Renal cortical epithelial cell (primary cell): ENCODE measurements at places on chromosomes 4 and X.

DNA sequence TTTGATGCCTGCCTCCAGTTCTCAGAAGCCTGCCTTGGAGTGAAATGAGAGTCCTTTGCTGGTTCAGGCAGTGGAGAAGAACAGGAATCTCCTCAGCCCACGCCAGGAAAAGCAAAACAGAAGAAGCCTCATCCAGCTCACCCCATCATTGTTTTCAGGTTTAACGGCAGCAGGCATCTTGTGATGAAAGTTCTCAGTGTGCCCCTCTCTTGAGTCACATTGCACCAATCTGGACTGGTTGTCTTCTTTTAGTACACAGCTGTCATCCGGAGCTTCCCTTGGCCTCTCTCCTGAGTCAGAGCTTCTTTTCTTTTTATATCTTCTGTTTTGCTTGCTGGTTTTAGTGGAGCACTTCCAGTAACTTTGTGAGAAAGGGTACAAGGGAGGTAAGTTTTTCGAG lies 50.9 kb downstream of the TSPAN7 start:
- DNase-seq: no peak

GRCh38 chrX:17679261-17679660 lies 58.0 kb upstream of the SCML1 start:
- no peak for DNase-seq

DNA sequence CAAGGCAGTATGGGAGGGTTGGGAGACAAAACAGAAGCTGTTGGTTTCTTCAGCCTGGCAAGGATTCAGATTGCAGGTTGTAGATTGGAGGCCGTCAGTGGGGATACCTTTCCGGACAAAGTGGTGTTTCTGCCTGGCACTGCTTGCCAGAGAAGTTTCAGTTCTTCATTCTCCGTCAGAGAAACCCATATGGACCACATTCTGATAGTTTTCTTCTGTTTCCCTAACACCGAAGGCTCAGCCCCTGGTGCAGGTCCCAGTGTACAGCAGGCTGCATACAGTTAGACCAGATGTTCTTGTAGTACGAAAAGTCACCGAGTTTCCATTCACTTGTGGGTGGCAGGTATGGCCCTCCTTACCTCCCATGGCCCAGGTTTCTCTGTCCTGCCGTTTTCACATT lies 107.3 kb downstream of the PTTG2 start:
- DNase-seq: no peak

GRCh38 chr4:130329036-130329435 lies 1233.1 kb downstream of the C4orf33 start:
- DNase-seq: peak; percentile 1

GRCh38 chr4:76485450-76485849 lies 50.4 kb downstream of the SHROOM3 start:
- DNase-seq: peak; percentile 33

DNA sequence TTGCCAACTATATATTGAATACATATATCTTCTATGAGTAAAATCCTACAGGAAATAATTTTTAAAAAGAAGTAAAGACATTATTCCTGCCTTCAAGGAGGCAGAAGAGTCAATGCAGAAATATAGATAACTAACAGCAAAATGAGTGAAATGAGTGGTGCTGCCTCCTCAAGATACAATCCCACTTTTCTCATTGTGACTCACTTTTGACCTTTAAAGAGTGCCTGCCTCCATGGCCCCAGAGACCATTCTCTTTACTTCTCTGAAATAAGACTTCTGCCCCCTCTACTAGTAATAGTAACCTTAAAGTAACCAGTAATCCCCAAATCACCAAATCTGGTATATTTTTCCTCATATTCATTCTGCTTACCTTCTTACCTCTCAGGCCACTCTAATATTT lies 15.5 kb downstream of the SLC10A7 start:
- no peak for DNase-seq

- DNase-seq: no peak
These were observed 750.3 kb downstream of the ARAP2 start for GRCh38 chr4:35493977-35494376.

DNA sequence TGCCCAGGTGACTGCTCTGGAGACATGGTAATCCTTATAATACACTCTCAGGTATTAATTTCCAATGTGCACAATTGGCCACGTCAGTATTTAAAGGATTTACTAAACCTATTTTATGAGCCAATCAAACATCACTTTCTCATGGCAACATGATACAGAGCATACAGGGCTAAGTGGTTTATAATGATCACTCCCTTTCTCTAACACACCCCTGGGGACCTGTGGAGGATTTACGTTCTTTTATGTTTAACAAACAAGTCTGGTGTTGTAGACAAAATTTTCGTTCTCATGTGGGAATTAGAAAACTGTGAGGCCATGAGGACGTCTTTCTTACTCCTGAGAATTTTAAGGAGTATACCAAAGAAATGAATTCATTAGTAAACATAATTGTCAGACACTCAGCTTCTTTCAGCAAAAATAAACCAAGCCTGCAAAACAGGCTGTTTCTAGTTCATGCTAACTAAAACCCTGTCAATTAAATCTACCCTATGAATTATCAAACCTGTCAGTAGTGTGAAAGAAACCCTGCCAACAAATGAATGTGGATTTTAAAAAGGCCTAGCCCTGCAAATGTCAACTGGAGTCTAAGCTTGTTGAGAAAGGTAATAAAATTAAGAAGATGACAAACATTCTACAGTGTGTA lies 155.8 kb downstream of the PDGFC start:
- no peak for DNase-seq

DNA sequence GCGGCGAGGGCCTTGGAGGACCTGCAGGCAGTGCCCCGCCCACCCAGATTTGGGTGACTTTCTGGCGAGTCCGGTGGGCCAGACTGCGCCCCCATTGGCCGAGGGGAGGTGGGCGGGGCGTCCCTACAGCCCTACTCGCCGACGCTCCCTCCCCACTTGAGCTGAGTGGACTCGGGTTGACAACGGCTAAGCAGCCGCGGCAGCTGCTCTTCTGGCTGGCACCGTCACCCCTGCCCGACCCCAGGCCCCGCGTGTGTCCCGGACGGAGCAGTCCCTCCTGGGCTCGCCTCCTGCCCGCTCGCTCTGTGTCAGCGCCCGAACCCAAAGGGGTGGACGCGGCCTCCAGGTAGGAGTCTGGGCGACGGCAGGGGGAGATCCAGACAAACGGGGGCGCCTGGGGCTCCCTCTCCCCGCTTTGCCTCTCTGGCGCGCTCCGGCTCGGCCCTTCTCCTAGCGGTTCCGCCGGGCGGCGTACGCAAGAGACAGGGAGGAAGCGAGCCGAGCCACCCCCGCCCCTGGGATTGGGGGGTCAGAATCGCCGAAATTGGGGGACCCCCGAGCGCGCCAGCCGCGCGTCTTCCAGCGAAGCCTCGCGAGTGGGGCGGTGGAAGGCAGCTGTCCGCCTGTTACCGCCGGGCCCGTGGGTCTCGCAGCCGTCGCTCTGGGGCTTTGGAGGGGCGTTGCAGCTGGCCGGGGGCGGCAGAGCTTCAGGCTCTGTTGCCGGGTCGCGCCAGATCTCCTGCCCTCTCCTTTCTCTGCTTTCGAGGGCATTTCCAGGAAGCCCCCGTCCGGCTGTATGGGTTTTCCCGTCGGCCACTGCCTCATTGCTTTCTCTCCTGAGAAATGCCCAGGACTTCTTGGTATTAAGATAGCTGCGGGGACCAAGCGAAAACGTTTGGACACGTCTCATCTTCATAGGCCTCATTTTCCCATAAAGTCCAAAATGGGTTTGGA lies 46.3 kb downstream of the STARD8 start:
- peak; percentile 33 for DNase-seq

DNA sequence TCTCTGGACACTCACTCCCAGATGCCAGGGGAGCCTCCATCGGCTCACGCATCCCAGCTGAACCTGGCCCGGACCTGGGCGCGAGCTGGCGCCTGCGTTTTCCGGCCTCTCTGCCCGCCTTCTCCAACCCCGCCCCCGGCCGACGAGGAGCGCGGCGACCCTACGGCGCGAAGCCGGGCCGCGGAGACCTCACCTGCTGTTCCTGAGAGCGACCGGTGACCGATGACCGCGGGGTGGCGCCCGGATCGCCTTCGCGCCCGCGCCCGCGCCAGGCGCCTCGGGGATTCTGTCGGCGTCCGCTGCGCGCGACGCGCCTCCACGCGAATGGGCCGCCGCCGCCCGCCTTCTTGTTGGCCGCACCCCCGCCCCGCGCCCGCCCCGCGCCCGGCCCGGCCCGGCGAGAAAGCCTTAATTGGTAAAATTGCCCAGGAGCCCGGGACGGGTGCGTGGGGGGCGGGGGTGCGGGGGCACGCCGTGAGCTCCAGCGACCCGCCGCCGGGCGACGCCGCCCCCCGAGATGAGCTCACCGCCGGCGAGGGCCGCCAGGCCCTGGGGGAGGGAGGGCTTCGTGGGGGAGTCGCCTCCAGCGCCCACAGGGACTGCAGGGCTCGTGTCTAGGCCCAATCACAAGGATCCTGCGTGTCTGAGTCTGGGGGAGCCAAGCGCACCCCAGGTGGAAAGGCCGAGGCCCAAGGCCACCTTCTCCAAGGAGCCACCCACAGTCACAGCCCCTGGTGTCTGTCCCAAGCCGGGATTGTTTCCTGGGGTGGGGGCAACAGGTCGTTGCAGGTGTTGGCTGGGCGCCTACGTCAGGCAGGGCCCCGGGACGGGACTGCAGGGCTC lies at the start of gene FLNA:
FLNA (minus strand) TSS at position 322 of the 843 bp plus-strand sequence. CDS start 3,389 bp downstream, outside the sequence.
- DNase-seq: no peak

- DNase-seq: no peak
These were observed 6.5 kb downstream of the TMEM150C start for GRCh38 chr4:82555276-82555675.

DNA sequence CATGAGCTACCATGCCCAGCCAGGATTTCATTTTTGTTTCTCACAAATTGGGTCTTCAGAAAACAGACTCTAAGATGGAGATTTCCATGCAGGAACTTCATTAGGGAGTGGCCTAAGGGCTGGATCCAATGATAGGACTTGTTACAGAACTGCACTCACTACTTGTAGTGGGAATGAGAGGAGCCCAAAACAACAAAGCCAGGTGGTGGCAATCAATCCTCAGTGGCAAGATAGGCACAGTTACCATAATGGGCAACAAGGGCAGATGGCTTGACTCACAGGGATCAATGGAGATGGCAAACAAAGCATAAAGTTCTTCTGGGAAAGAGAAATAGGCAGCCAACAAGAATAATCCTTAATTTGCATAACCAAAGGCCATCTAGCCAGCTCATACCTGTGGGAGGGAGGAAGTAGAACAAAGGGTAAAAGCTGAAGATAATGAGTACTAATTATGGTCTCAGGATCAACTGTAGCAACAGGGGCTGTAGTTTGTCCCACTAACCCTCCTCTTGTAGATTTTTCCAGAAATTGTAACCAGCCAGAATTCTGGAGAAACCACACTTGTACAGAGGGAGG lies 72.8 kb upstream of the MAPK10 start:
- DNase-seq: no peak

GRCh38 chr4:112592717-112593116 lies 44.0 kb downstream of the ZGRF1 start:
- no peak for DNase-seq

GRCh38 chr4:48065587-48066052 lies 49.0 kb downstream of the NIPAL1 start:
- no peak for DNase-seq
